ENCODE measurements at places on chromosomes 5 and 9.
A peak's percentile ranks its signal among the peaks of the same experiment; 100 is the strongest.

- no peak for DNase-seq
Observed at GRCh38 chr5:137712139-137712667, 23.7 kb downstream of the KLHL3 start.

DNA sequence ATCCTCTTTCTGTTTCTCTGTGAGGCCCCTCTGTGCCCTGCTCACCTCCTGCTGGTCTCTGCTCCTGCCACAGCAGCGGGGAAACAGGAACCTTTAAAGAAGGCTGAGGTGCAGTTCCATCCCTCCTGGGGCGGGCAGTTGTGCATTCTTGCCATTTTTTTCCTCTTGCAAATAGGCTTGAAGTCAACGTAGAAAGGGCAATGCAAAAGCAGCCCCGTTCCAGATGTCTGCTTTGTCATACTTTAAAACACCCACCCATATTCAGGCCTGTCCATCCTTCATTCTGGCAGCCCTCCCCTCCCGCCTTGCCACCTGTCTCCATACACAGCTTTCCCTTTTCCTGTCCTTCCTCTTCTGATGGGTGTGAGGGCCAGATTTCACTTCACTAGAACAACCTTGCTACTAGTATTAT, 65.4 kb upstream of the KLF9 start:
- DNase-seq = peak; percentile 62

GRCh38 chr5:150122158-150122510, 33.5 kb downstream of the PDGFRB start:
- DNase-seq = no peak

GRCh38 chr9:95796029-95796428, 79.5 kb upstream of the ERCC6L2 start:
- DNase-seq = no peak

- no peak for DNase-seq
Observed at GRCh38 chr9:88425538-88425950, 37.3 kb downstream of the SPIN1 start.

- no peak for DNase-seq
Observed at GRCh38 chr9:113617550-113617949, 154.0 kb downstream of the RGS3 start.

GRCh38 chr9:133609311-133610098, at the start of gene FAM163B:
TSS of gene FAM163B (minus strand) at chr9:133609389. CDS start at chr9:133580223, 29,166 bp downstream.
- no peak for DNase-seq

DNA sequence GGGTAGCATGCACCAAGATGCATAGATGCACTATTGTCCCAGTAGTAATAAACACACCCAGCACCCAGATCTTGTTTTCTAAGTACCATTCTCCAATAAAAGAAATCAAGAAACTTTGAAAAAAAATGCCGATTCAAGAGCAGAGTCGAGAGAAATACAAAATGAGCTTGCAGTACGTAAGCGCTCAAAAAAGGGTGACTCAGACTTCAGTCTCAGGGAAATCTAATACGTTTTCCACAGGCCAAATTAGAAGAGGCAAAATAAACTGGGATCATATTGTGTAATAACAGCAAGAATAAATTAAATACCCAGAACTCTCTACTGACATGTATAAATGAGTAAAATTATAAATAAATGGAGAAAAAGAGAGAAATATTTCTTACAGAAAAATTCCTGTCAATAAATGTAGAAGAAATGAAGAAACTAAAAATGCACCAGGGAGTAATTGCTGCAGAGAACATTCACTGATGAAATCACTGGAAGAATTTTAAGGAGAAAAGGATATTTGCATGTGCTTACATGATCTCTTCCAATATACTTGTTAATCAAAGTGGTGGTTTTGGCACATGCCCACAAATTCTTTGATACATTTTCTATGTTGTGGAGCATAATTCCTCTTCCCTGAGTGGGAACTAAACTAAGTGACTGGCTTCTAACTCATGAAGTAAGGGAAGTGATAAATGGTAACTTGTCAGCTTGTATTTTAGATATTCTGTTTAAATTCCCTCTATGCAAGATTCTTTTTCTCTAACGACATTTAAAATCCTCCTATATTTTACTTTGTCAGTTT, 567.6 kb upstream of the ADAMTS16 start:
- DNase-seq = peak; percentile 21

Data from fibroblast of the conjunctiva (primary cell).